A172 (cell line): ENCODE measurements at places on chromosomes 3 and 15.
A peak's percentile ranks its signal among the peaks of the same experiment; 100 is the strongest.

- no peak for DNase-seq
Observed at GRCh38 chr3:184812662-184813042, 686 bp downstream of the VPS8 start.

DNA sequence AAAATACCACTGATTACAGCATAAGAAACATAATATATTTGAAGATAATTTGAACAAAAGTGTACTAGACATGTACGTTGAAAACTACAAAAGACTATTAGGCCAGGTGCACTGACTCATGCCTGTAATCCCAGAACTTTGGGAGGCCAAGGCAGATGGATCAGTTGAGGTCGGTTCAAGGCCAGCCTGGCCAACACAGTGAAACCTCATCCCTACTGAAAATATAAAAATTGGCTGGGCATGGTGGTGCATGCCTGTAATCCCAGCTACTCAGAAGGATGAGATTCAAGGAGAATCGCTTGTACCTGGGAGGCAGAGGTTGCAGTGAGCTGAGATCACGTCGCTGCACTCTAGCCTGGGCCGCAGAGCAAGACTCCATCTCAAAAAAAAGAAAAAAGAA, 36.2 kb upstream of the FNDC3B start:
- no peak for DNase-seq

GRCh38 chr15:81807806-81808205, 238.0 kb downstream of the MEX3B start:
- no peak for DNase-seq

DNA sequence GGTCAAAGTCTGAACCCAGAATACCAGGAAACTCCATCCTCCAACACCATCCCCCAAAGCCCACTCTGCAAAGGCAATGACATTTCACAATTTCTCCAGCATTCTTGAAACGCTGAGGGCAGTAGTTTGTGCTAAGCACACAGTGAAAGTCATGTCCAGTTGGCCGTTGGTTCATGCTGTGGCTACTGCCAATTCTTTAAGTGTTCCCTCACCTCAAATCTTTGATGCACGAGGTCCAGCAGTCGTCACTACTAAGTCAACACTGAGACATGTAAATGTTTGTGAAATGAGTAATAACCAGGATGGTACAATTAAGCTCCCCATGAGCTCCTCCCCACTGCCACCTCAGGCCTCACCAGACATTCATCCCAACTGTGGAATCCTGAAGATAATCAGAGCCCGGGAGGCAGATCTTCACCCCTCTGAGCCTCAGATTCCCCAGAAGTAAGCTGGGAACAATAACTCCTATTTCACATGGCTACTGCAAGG, 7.0 kb downstream of the SUCLG2 start:
- peak; percentile 98 for DNase-seq

GRCh38 chr3:61903931-61904657, 342.7 kb downstream of the PTPRG start:
- no peak for DNase-seq

GRCh38 chr3:79019137-79019923, 748.5 kb downstream of the ROBO1 start:
- peak; percentile 87 for DNase-seq

- DNase-seq, result no peak
Observed at GRCh38 chr15:79933231-79933630, 36.4 kb upstream of the MTHFS start.

GRCh38 chr3:5330152-5330810, 142.8 kb downstream of the EDEM1 start:
- DNase-seq, result peak; percentile 27

DNA sequence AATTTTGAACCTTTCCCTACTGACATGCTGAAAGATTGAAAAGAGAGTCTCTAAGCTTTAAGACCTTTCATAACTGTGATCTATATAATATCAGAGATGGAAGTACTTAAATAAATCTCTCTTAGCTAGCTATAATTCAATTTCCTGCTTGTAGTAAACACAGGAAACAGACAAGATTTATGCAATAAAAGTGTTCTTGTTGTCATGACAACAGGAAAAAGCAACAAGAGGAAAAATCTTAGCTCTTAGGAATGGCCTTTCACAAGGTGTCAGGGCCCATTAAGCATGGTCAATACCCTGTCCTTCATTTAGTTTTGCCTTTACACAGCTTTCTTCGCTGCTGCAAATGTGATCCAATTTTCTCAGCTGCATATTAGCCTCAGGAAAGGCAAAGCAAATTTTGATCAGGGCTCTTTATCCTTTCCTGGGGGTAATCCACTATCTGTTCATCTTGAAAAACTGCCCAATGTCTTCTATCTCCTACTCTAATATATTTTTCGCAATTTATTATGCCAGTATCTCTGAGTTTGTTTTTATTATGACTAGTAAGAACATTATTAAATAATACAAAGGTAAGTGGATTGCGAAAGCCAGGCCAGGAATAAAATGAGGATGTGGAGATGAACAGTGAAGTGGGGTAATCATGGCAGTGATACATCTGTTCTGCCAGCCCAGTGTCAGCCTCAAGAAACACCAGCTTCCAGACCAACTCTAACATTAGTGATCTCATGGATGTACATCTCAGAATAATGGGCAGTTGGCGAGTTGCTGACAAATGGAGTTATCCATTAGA, 28.7 kb downstream of the SIDT1 start:
- DNase-seq, result no peak

- DNase-seq, result no peak
Observed at GRCh38 chr3:66525771-66526170, 24.9 kb upstream of the LRIG1 start.

- peak; percentile 57 for DNase-seq
Observed at GRCh38 chr3:193928354-193929209, 207.4 kb upstream of the HES1 start.

DNA sequence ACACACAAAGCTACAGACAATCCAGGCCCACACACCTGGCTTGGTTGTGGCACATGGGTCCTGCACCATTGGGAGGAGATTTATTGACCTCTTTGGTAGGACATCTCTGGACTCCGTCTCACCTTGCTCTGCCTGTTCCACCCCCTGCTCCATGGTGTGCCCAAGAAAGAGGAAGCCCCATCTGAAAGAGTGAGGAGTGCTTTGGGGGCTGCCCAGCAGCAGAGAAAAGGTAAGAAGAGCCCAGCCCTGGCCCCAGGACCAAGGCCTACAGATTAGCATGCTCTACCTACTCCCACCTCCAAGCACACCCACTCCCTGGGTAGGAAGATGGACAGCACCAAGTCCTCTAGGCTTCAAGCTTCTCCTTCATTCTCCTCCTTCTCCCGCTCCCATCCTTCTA, 3.2 kb upstream of the DCAF1 start:
- no peak for DNase-seq
